ENCODE measurements at places on chromosomes 11 and 22.

- no peak for DNase-seq
Observed at GRCh38 chr11:129382583-129382982, 6.9 kb downstream of the BARX2 start.

GRCh38 chr11:113827477-113827876 is 47.9 kb downstream of the CLDN25 start:
- DNase-seq = no peak

DNA sequence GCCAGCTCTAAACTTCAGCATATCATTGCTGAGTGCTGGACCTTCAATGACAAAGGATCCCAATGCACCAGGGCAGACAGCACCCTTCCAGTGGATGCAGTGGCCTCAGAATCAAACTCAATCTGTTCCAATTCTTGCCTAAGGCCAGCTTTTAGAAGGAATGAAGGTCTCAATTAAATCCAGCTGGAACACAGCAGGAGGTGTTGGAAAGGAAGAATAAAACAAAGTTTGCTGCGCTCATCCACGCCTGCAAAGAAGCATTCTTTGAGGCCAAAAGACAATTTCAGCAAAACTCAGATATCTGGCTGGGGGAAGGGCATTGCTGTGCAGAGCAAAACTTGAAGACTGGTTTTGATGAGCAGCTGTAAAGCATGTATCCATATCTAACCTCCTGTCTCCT is 120.7 kb downstream of the CCDC81 start:
- no peak for DNase-seq

DNA sequence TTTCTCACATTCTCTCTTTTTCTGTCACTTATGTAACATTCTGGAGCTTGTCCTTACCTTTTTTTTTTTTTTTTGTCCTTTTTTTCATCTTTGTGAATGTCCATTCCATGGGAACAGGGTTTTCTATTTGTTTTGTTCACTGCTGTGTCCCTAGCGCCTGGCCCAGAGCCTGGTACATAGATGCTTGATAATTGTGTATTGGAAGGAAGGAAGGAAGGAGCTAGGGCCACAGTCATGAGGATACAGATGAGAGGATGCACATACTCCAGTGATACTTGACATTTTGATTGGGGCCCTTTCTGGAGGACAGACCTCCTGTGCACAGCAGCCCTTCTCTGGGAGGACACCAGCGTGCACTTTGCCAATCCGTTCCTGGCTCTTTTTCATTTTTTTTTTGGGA is 68.9 kb downstream of the KIAA1671 start:
- DNase-seq = no peak

DNA sequence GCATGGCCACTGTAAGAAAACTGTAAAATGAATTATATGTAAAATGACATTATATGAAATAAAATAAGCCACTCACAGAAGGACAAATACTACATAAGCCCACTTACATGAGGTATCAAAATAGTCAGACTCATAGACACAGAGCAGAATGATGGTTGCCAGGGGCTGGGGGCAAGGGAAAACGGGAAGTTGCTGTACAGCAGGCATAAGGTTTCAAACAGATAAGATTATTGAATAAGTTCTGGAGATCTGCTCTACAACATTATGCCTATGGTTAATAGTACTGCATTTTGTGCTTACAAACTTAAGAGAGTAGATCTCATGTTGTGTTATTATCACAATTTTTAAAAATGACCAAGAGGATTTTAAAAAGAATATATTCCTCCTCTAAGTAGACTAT is 32.7 kb upstream of the HEPHL1 start:
- DNase-seq = no peak

GRCh38 chr11:22275600-22275999 is 62.6 kb upstream of the SLC17A6 start:
- DNase-seq = no peak

- peak; percentile 88 for DNase-seq
Observed at GRCh38 chr11:26950260-26950719, 43.6 kb upstream of the FIBIN start.

DNA sequence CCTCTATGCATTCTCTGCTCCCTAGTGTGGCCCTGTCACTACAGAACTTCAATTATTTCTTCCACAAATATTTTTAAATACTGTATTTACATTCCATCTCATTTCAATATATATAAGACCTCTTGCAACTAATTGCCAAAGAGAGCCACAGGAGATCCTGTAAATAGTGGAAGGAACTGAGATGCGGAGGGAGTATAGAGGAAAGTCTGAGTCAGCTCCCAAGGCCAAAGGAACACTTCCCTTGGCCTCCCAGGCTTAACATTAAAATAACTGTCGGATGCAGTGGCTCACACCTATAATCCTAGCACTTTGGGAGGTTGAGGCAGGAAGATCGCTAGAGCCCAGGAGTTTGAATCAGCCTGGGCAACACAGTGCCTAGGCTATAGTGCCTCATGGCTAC is 31.2 kb downstream of the RBFOX2 start:
- DNase-seq = peak; percentile 91

DNA sequence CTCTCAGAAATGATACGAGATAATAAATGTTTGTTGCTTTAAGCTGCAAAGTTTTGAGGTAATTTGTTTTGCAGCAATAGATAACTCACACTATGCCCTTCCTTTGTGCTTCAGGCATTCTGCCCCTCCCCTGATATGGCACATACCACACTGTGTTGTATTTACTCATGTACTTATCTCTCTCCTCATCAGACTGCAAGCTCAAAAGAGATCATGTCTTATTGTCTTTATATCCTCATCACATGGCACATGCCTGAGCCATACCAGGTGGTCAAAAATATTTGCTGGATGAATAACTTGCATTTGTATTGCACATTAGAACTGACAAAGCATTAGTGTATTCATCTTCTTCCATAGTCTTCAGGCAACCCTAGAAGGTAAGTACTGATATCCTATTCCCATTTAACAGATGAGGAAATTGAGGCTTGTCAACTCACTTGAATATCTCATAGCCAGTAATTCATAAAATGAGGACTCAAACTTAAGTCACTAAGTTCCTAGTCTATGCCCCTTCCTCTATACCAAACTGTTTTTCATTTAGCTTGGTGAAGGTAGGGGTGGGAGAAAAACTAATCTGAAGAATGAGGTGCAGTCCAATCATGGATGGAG is 83.9 kb upstream of the EED start:
- DNase-seq = no peak

- DNase-seq = no peak
Observed at GRCh38 chr11:16815047-16815767, 76.8 kb downstream of the C11orf58 start.

DNA sequence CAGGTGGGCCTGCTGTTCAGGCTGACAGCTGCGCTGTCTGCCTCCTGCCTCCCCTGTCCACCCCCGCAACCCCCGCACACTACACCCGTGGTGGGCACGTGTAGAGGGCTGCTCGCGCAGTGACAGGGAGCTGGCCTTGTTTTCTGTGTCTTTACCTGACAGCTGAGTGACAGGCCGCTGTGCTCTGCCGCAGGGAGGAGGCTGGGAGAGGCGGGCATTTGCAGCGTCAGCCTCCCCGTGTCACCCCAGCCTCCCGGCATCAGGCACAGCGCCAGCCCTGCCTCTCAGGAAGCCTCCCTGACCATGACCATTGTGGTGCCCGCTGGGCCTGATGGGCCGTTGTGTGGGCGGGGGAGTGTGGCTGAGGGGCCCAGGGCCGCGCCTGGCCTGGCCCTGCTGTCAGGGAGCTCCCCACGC is 32.0 kb upstream of the RELT start:
- DNase-seq = no peak

DNA sequence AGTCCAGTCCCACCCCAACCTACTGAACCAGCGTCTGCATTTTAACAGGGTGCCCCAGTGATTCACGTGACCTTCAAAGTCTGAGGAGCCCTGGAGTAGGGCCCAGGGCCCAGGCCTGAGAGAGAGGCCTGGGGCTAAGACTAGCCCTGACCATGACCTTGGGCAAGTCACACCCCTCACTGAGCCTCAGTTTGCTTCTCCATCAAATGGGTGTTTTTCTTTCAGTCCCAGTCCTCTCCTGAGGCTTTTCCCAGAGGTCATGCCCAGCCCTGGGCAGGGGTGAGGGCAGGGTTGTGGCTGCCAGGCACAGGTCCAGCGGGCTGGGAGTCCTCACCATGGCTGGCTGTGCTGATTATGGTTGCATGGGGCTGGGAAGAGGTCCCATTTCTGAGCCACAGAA is 33.0 kb upstream of the GCAT start:
- DNase-seq = no peak

- no peak for DNase-seq
Observed at GRCh38 chr11:118215262-118215661, 9.5 kb downstream of the JAML start.

DNA sequence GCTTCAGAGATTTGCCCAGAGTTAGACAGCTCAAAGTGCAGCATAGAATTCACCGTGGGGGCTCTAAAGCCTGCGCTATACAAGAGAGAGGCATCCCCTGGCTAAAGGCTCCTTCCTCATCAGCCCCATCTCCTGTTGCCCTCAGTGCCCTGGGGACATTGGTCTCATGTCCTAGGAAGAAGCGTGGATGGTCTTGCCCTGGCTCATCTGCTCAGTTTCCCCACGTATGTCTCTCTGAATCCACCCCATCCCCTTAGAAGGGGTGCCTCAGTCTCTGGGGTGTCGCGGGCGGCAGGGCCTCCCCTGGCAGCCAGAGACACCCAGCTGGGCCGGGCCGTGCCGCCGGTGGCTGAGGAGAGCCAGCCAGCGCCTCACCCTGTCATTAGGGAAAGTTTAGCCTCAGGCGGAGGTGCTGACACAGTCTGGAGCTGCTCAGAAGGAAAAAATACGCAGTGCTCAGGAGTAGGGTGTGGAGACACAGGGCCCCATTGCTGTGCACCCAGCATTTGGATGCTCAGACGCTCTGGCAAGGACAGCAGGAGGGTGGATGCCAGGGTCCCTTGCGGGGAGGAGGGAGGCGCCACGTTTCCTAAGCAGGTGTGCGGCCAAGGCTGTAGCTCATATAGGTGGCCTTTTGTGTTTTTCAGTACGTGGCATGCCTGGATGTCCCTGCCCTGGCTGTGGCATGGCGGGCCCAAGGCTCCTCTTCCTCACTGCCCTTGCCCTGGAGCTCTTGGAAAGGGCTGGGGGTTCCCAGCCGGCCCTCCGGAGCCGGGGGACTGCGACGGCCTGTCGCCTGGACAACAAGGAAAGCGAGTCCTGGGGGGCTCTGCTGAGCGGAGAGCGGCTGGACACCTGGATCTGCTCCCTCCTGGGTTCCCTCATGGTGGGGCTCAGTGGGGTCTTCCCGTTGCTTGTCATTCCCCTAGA is 1.3 kb downstream of the SLC39A13 start:
- peak; percentile 30 for DNase-seq

- no peak for DNase-seq
Observed at GRCh38 chr11:104841973-104842525, 56.2 kb downstream of the CASP12 start.

DNA sequence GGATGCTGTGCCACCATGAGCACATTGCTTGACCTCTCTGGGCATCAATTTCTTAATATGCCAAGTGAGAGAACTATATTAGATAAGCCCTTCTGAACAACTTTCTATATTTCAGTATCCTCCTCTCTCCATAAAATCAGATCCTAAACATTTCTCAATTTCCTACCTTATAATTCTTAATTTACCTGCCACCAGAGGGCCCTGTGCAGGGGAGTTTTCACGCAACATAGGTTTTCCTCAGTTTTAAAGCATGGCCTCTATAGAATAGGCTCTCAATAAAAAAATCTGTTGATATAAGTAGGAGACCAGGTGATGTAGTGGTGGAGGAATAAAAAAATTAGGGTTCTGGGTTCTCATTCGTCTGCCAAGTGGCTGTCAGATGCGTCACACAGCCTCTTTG is 83.7 kb upstream of the DBX1 start:
- no peak for DNase-seq

DNA sequence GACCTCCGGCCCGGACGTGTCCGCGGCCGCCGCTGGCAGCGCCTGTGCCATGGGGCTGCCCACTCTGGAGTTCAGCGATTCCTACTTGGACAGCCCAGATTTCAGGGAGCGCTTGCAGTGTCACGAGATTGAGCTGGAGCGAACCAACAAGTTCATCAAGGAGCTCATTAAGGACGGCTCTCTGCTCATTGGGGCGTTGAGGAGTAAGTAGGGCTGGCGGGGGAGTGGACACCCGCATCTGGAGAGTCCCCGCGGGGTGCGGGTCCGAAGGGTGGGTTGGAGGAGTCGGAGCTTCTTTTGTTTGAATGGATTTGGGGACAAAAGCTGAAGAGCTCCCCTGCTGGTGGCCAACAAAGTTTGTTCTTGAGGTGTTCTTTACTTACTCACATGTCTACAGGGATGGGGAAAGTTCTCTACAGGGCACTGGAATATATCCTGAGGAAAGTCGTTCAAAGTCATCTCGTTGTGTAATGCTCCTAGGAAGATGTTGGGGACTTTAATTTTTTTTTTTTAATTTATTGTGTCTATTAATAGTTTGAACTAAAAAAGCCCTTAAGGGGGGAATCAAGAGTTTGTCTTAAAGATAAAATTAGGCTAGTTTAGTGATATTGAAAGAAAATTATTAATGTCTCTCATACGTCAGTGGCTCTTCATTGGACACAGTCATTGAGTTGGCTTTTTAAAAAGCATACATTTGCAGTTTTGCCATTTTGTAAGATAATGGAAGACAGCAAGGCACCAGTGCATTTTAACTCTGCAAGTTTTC is 725 bp downstream of the ARHGAP42 start:
- peak; percentile 90 for DNase-seq

DNA sequence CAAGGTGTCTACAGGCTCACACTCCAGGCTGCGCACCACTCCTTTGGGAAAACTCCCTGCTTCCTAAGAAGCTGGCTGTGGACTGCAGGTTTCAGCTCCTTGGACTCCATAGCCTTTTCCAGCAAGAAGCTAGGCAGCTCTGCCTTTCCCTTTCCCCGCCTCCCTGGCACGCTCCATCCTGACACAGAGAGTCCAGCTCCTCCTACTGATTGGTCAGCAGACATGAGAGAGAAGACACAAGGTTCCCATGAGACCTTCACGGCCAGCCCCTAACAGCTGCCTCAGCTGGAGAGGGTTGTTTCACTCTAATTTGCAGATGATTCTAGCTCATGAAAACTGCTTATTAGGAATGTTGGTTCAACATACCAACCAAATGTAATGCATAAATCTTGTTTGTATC is 27.6 kb downstream of the TENM4 start:
- DNase-seq = peak; percentile 93

- DNase-seq = peak; percentile 74
Observed at GRCh38 chr11:76329084-76329648, 51.8 kb downstream of the THAP12 start.

- DNase-seq = no peak
Observed at GRCh38 chr11:125425601-125426000, 70.5 kb downstream of the FEZ1 start.

DNA sequence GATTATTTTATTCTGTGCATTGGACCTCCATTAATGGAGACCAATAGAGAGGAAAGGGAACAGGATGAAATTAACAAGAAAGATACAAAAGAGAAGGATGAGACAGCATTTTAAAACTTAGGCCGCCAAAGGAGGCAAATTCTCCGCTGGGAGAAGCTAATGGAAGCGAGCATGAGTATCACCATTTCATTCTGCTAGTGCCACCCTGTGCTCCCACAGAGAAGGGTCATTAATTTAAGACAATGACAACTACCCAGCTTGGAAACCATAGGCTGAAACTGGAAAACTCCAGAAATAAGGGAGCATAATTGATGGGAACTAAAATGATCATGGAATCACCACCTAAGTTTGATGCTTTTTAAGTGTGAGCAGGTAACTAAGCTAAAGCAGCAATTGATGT is 69.2 kb downstream of the SLC36A4 start:
- no peak for DNase-seq

GRCh38 chr11:119912229-119912628 is 183.2 kb upstream of the NECTIN1 start:
- no peak for DNase-seq

GRCh38 chr11:59992425-59992824 is 24.6 kb upstream of the OOSP4B start:
- no peak for DNase-seq
